ENCODE measurements at places on chromosomes 16 and 17. TPM values are rescaled to one million over a fixed set of nuclear protein-coding genes. Genes with fewer than 3 reads are reported as not detected.

DNA sequence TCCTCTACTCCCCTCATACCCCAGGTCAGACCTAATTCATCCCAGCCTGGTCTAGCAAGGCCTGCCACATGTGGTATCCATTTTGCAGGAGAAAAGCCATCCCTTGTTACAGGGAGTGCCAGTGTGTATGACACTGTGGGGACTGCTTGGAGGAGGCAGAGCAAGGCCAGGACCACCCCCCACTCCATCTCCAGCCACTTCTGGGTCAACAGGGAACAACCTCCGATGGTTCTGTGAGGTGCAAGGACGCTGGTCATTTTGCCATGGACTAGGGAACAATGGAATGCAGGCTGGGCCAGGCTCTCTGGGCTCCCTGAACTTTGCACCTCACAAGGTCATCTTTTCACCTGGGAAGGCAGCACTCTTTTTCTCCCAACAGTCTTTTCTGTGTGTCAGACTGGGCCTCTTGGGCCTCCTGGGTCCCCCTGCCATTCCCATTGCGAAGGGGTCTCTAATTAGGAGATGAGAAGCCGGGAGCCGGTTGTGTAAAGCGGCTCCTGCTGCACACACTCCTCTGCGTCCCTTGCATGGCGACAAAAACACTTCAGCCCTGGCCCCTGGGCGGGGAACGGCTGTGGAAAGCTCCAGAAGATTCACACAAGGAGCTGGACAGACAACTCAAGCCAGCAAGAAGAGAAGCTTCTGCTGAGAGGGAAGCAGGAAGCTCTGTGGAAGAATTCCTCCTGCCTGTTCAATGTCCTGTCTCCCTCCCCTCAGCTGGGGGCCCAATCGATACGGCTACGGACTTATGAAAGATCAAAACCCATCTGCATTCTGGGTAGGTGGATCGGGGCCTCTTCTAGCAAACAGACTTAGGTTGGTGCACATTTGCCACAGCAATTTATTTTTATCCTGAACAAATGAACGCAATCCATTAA is 38.5 kb upstream of the MTSS2 start:
- DNase-seq: no peak

DNA sequence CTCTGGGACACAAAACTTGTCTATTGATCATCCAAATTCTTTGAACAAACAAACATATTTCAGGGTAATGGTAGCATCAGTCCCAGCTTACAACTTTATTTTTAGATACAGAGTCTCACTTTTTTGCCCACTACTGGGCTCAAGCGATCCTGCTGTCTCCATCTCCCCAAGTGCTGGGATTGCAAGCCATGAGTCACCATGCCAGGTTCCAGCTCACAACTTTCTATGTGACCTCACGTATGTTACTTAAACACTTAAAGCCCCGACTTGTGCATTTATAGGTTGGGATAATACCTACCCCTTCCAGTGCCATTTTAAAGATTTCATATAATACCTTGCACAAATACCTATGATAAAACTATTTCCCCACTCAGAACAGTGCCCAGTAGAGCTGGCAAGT is 42.0 kb upstream of the KSR1 start:
- no peak for DNase-seq

GRCh38 chr16:64933885-64934284 is 188.0 kb downstream of the CDH11 start:
- DNase-seq: no peak

- peak; percentile 59 for DNase-seq
Measured at GRCh38 chr16:87404764-87405625, 12.9 kb downstream of the MAP1LC3B start.

DNA sequence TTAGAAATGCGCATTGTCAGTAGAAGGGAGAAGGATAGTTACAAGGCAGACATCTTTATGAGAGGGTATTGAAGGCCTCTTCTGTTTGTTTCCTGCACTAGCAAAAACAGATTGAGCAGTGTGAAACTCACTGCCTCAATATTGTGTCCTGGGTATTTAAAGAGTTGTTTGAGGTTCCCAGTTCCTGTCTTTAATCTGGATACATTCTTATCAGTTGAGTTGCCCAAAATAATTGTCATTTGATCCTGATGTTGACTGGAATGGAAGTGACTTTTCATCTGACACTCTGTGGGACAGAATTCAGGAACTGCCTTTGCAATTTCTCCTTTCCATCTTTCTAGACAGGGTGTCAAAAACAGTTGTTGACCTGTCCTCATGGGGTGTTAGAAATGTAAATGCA is 1.7 kb downstream of the ATP6V0A1 start:
- DNase-seq: no peak

GRCh38 chr16:67666559-67667452 is at the start of the genes C16orf86 and ENKD1:
TSS of gene C16orf86 (plus strand) at chr16:67666814. CDS start at chr16:67666971, 157 bp downstream.
TSS of gene ENKD1 (minus strand) at chr16:67666750. CDS start at chr16:67666442, 308 bp downstream.
- no peak for DNase-seq

DNA sequence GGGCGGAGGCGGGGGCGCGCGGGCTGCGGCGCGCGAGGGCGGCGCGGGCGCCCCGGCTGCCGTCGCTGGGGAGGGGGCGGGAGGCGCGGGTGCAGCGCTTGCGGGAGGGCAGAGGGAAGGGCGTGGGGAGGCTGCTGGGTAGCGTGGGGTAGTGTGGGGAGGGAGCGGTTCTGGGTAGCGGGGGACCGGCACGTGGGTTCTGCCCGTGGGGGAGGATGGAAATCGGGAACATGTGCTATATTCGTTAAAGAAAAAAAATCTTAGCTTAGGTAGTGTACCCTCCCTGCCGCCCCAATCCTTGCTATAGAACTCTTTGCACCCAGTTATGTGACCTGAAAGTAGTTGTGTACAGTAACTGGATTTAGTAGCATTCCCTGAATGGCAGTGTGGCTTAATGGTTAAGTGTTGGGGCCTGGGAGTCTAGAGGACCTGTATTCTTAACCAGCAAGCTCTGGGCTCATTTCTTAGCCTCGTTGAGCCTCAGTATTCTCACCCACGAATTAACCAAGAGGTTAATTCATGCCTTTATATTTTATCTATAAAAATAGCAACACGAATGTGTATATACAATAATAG is 646 bp downstream of the RABEP1 start:
- DNase-seq: no peak

DNA sequence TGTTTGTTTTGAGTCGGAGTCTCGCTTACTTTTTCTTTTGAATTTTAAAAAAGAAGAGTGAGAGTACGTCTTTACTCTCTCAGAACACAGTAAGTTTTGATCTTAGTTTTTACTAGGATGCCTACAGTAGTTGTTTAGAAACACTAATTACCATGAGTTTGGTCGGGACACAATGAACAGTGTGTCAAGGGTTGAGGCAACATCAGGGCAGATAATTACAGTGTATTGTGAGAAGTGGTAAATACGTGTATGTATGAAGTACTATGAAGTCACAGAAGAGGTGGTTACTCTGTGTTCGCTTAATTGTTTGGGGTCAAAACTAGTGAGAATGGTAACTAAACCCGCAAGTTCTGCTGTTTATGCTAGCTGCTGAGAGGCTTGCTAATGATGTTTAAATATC is 18.2 kb downstream of the PAFAH1B1 start:
- DNase-seq: no peak

GRCh38 chr17:33493566-33493965 is 200.5 kb upstream of the ASIC2 start:
- no peak for DNase-seq

DNA sequence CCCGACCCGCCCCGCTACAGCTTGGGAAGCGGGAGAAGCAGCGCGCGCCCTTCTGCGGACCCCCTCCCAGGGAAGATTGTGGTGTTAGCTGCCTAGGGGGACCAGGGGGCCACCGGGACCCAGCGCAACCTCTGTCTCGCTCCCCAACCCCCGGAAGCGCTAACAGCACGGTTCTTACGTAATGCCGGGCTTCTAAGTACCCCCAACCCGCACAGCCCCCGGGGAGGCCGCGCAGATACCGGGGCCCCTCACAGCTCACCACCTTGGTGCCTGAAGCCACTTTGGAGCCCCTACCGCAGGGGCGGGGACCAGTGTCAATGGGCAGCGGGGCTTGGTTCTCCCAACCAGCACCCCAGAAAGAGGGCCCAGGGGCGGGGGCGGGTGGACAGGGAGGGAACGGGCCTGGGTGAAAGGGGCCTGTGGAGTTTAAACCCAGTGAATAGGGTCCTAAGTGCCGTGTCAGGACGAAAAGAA is 348 bp downstream of the MPP2 start:
- DNase-seq: no peak

The TRIM72 gene
- not detected for total RNA-seq

The PMP22 gene
- total RNA-seq: 98.3 TPM

The BLTP2 gene
- total RNA-seq: 112 TPM

The C17orf113 gene
- total RNA-seq: 0.77 TPM
